CD4-positive, alpha-beta T cell treated with Interleukin-10 for 1 hour (primary cell): ENCODE measurements at places on chromosomes 5 and 9.

DNA sequence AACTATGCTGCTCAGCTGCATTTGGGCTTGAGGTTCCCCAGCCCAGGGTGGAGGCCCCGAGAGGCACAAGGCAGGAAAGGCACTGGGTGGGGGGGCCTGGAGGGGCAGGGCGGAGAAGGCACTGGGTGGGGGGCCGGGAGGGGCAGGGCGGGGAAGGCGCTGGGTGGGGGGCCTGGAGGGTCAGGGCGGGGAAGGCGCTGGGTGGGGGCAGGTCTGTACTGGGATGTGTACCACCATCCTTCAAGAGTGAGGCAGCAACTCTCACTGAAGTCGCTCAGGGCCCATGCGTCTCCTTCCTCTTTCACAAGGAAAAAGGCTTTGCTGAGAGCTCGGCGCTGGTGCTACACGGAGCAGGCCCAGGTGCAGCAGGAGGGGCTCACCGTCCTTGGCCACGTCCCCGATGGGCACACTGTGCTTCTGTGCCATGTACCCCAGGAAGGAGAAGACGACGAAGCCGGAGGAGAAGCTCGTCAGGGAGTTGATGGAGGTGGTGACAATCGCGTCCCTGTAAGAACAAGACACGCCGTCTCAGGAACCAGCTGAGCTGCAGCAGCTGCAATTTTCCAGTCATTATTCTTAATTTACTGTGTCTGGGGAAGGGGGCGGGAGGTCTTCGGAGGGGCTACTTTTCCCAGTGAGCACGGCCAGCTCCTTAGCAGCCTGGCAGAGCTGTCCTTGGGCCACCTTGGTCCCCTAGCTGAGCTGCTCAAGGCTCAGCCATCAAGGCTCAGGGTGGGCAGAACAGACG lies 30.8 kb downstream of the SLC6A3 start:
- no peak for DNase-seq

DNA sequence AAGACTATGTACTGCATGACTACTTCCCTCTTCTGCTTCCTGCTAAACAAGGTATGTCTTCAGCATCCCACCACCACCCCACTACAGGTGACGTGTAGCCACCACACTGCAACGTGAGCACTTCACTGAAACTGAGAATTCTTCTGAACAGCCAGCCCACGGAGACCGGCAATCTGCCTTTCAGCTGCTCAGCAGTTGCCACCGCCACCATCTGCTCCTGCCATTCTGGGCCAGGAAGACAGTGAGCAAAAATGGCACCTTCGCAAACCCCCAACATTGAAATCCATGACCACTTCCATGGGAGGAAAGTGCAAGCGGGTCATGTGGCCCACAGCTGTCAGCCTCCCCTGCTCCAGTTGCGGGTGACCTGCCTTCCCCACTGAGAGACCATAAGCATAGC lies 443.4 kb upstream of the ST8SIA4 start:
- DNase-seq, result no peak

GRCh38 chr5:129978270-129978669 lies 74.0 kb downstream of the CHSY3 start:
- no peak for DNase-seq

- no peak for DNase-seq
These were observed 329.2 kb downstream of the EBF1 start for GRCh38 chr5:158770506-158770905.

DNA sequence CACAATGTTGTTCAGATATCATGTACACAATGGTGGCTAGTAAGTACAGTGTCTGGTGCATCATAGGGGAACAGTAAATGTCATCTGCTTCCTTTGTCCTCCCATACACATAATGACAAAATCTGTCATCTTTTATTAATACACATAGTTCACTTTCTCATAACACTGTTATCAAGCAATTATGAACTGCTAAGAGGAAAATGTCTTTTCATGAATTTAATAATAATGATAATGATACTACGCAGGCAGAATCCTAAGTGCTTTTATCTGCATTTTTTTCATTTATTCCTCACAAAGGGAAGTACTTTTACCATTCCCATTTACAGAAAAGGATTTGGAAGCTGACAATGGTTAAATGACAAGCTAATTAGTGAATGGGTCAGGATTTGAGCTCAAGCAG lies 35.7 kb downstream of the DPYSL3 start:
- no peak for DNase-seq

DNA sequence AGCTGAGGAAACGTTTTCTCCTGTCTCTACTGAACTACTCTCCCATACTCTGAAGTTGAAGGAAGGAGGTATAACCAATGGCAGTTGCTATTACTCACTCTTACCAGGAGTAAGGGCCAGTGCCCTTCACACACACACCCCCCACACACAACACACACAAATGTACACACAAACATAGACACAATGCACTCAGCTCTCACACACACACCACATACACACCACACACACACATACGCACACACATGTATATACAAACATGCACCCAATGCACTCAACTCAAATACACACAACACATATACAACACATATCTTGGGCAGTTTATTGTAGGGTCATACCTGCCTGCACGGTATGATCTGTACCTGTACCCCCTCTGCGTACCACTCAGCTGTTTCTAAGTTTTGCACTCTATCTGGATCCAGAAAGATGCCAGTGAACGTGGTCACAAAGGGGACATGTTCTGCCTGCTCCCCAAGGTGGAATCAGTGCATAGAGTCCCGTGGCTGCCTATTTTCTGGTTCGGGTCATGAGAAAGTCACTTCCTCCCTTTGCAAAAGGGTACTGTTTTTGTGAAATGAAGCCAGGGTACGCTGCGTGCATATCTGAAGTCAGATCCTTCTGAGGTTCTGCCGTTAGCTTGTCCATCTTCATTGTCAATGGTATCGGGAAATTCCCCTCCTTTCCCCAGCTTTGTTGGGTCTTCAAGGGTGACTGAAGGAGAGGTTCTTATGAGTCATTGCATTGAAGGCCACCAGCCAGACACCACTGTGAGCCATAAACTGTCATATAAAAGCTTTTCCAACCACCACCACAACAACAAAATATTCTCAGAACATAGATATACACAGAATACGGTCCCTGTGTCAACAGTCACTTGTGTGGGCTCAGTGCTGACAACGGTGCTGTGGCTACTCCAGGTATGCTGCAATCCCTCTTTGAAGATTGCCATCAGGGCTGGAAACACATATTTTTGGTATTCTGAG lies 131.9 kb downstream of the UGCG start:
- DNase-seq, result peak; percentile 18

DNA sequence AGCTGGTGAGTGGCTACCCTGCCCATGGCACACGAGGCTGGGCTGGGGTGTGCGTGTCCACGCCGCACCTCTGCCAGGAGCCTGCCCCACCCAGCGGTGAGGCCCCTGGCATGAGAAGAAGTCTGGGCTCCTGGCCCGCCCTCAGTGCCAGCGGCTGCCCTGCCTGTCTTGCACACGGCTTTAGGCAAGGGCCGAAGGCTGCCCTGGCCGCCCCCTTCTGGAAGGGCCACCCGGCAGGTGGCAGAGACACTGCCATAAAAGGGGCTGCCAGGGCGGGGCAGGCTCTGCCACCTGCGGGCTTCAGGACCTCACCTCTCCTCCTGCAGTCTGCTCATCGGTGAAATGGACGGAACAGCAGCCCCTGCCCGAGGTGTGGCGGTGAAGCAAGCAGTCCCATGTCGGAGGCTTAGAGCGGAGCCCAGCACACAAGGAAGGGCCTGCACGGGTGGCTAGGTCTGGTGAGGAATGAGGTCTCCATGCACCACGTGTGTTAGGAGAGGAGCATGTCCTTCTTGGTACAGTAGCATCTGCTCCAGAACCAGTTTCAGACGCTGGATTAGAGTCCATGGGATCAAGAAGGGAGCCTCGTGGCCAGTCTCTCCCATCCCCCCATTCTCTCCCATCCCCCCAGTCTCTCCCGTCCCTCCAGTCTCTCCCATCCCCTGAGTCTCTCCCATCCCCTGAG lies 34.8 kb upstream of the TMEM250 start:
- DNase-seq, result no peak

DNA sequence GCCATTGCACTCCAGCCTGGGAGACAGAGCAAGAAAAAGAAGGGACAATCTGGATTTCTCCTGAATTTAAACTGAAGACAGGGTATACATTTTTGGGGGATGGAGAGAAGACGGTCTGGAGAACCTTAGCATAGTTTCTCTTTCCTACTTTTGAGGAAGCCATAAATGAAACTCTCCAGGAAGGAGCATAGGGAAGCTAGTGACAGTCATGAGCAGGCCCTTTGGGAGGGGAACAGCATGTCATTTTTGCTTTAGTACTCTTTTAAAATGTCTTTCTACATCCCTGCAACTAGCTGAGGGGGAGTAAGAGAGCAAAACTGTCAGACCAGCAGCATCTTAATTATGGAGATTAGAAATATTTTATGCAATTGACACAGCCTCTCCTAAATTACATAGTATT lies 8.2 kb upstream of the SLC44A1 start:
- DNase-seq, result no peak

GRCh38 chr5:5605170-5605764 lies 182.8 kb downstream of the ICE1 start:
- no peak for DNase-seq

GRCh38 chr9:86491468-86492266 lies 137.5 kb upstream of the TUT7 start:
- no peak for DNase-seq

DNA sequence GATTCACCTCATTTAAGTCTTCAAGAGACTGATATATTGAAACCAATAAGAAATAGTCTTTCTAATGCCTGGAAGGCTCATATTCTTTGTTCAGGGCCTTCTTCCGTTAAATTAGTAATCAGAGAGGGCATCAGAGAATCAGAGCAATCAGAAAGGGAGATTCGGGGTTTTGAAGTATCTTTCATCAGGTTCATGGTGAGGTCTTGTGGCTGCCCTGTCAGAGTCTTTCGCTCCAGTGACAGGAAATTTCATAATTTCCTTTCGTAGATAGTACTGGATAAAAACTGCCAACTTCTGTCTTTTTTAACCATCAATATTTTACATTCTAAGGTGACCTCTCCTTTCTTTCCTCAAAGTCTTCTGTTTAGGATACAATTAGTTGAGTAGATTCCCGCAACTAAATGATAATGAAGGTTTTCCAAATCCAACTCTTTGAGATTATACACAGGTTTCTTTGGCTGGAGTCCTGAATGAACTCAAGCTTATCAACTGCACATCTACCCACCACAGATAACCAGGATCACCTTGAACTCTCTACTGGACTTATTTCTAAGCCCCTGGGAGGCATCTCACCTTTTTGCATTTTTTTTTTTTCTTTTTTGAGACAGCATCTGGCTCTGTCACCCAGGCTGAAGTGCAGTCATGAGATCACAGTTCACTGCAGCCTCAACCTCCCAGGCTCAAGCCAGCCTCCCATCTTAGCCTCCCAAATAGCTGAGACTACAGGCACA lies 5.5 kb downstream of the IL31RA start:
- DNase-seq, result peak; percentile 44

- DNase-seq, result no peak
These were observed 21.3 kb upstream of the RNF145 start for GRCh38 chr5:159230657-159231056.

DNA sequence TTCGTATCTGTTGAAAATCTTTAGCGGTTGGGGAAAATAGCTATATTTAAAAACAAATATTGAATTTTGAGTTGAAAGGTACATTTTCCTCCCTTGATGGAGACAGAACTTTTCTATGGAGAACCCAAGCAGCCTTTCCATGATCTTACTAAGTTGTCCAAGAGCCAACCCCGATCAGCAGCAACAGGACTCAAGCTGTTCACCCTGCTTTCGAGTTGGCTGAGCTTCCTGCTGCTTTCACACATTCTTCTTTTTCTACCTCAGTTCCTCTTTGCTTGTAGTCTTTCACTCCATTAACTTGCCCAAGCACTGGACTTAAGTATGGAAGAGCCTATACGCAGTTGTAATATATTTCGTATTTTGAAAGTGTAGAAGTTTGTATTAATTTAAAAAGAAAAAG lies 59.4 kb downstream of the IL6ST start:
- no peak for DNase-seq

GRCh38 chr9:97935276-97935675 lies 2.7 kb downstream of the HEMGN start:
- DNase-seq, result no peak

GRCh38 chr9:129990269-129991010 lies 52.5 kb downstream of the FNBP1 start:
- peak; percentile 62 for DNase-seq

DNA sequence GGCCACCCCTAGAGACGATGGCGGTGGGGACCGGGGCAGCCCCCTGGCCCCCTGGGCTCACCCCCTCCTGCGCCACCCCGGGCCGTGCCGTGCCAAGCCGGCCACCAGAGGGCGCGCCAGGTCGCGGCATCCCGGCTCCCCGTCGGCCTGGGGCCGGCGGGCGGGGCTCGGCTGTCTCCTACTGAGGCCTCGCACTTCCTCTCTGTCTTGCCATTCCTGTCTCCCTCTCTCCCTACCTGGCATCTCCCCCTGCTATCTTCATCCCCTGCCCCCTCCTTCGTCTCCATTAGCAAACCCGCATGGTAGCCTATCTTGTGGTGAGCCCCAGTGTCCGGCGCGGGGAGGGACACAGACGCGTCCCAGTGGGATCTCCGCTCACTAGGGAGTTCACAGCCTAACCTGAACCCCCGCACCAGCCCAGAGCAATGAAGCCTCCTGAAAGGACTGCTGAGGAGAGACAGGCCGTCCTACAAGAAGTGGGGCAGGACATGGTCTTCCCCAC lies 29.8 kb upstream of the FABP6 start:
- DNase-seq, result peak; percentile 63

GRCh38 chr5:32777733-32778132 lies 66.6 kb downstream of the NPR3 start:
- DNase-seq, result no peak

DNA sequence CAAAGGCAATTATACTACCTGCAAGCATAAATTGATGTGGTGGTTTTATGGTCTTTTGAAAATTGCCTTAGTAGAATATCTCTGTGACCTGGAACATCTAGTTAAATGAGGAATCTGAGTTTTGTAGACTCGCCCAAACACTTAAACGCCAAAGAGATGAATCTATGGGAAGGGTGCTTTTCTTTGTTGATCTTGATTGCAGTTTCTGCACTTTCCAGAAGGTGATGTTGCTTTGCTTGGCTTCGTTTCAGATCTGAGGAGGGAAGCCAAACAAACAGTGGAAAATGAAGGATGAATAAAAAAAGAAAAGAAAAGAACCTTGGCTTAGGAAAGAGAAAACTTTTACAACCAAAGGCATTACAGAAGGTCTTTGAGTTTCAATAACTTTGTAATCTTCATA lies 1021.2 kb downstream of the NR2F1-AS1 start:
- DNase-seq, result no peak

GRCh38 chr5:95241161-95241560 lies 43.7 kb downstream of the MCTP1 start:
- DNase-seq, result no peak

DNA sequence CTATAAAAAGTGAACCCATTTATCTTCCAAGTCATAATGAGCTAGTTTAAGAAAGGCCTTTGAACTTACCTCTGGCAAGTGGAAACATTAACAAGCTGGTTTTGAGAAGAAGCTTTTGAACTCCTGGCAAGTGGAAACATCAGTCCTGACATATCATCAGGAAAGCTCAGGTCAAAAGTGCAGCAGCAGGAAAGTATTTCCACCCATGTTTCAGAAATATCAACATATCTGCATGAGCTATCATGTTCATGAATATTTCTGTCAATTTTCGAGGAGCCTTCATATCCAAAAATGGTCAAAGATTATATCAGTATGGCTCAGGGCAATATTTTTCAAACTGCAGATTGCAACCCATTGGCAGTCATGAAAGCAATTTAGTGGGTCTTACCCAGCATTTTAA lies 133.9 kb downstream of the PLK2 start:
- no peak for DNase-seq

- DNase-seq, result no peak
These were observed 71.4 kb downstream of the DCP2 start for GRCh38 chr5:113047733-113048652.

GRCh38 chr5:131607903-131608540 lies 27.0 kb downstream of the RAPGEF6 start:
- no peak for DNase-seq

GRCh38 chr5:170485616-170485911 lies 18.3 kb upstream of the KCNIP1 start:
- DNase-seq, result no peak
